ENCODE measurements at places on chromosomes 11 and 22.

DNA sequence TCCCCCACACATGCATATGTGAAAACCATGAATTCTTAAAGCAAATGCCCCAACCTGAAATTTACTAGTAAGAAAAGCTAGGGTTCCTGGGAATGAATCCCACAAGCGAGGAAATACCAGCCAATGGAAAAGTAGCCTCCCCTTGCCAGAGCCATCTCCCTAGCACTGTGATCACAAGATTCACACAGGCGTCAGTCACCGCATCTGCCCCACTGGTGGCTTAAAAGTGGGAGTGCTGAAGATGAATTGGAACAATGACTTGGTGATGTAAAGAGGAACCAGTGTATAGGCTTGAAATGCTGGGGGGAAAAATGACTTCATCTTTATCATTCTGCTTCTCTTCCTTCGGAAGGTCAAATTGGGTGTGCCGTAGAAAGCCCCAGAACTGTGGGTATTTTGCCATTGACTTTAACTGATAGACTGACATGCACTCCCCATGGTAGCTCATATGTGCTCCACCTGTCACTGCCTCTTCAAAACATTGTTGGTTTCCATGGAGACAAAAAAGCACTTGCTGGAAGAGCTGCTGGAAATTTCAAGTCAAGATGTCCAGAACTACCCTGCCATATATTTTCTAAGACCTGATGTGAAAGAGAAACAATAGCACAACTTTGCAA is 19.2 kb upstream of the ASPHD2 start:
- DNase-seq: no peak

- DNase-seq: no peak
Observed at GRCh38 chr11:12827929-12828812, 153.9 kb downstream of the TEAD1 start.

DNA sequence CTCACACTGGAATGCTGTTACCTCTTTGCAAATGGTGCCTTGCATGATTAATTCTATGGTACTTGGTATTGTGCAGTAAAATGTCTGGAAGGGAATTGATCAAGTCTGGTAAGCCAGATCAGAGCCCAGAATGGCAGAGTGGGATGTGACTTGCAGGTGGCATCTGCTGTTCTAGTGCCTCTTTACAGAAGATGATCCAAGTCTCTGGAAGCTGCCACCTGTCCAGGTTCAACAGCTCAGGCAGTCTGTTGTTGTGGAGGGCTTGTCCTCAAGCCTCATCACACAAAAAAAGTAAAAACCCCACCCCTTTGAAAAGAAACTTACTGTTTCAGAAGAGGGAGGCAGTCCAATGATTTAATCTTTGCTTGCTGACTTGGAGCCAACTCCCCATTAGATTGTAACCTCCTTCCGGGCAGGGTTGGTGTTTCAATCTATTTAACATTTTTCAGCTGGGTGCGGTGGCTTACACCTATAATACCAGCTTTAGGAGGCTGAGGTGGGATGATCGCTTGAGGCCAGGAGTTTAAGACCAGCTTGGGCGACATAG is 17.1 kb downstream of the ZNRF3 start:
- DNase-seq: no peak

GRCh38 chr11:107860688-107861087 is 2.1 kb upstream of the SLC35F2 start:
- no peak for DNase-seq

- no peak for DNase-seq
Observed at GRCh38 chr11:68500206-68500605, 39.7 kb downstream of the PPP6R3 start.

DNA sequence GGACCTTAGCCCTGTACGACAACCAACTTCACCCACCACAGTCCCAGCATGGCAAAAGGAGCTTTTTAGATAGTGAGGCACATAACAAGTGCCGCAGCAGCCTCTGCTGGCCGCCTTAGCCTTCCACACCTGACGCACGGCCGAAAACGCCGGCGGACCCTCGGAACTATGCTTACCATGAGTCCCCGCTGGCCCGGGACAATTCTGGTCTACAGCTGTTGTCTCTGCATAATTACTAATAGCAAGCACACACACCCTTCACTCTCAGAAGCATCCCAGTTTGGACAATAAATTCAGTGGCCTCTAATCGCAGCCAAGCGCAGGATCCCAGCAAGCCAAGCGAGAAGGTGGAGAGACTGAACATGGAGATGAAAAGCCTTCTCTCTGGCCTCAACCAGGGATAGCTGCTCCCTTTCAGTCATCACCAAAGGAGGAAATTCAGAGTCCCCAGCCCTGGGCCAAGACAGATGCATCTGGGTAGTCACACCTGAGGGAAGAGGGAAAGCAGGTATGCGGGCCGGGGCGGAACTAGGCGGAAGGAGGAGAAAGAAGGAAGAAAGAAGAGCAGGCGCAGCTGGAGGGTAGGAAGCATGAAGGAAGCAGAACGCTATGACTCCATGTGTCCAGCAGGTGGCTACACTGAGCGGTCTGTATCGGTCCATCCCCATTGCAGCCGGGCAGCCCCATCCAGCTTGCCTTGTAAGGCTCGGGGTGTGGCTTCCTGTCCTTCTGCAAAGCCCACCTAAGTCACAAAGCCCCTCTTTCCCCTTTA is 40.3 kb downstream of the BUD13 start:
- DNase-seq: peak; percentile 41

GRCh38 chr11:133946541-133947318 is 10.0 kb downstream of the IGSF9B start:
- DNase-seq: no peak

- DNase-seq: peak; percentile 22
Observed at GRCh38 chr22:30866811-30867271, 101.7 kb downstream of the MORC2 start.

DNA sequence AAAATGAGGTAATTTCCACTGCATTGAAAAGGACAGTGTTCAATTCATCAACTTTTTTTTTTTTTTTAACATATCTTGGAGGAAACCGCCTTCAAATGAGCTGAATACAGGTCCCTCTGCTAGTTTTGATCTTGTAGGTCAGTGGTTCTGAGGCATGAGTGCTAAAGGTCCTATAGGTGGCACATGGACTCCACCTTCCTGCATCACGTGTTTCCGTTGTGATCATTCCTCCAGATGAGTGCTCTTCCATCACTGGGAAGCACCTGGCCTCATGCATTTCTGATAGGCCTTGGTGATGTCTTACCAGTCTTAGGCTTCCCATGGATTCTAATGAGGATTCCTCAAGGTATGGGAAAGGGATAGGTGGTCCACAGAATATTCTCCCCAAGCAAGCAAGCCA is 37.8 kb downstream of the FDX1 start:
- DNase-seq: no peak

DNA sequence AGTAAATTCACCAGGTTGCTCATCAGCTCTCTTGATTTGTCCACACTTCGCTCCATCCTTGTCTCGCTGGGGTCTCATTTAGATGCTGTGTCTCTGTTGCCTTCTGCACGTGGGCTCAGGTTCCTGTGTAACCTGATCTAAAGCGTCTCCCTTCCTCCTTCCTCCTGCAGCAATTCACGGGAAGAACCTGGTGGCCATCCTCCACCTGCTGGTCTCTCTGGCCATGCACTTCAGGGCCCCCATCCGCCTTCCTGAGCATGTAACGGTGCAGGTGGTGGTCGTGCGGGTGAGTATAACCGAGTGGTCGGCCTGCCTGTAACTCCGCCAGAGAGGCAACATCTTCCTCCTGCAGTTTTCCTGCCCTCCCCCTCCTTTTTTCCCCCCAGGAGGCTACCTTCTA is 48.0 kb upstream of the PARVG start:
- no peak for DNase-seq

DNA sequence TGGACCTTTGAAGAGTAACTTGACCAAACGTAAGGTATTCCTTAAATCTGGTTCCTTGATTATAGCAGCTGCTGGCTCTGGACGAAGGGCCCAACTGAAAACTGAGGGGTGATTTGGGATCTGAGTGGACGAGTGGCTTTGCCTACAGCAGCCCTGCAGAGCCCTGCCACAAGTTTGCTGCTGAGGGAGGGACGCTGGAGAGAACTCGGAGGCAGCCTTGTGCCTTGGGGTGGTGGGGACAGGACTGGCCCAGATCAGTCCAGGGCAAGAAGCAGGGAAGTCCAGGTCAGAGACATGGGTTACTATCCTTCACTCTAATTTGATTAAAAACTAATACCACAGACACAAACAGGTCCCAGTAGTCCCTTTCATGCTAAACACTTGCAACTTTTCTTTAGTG is 89.6 kb upstream of the PITPNB start:
- DNase-seq: no peak

DNA sequence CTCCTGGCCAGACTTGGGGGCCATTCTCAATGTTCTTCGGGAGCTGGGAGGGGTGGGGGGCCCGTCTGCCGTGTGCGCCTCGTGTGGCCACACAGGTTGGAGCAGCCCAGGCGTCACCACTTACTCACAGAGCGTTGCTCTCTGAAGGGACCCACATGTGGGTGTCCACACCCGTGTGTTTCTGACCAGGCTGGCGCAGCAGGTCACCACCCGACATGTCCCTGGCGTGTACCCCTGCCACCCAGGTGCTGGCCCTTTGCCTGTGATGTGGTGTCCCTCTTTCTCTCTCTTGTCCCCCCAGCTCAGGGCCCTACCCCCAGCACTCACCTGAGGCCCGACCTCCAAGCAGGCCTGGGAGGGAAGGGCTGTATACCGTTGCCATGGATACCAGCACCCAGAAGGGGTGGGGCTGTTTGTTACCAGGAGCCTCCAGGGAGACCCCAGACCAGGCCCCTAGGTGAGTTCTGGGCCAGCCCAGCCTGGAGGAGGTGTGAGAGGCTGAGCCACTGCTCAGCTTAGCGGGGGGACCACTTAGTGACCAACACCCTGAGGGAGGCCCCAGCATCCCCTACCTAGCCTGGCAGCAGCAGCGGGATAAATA is 1.4 kb downstream of the LMNTD2 start:
- DNase-seq: no peak

- DNase-seq: no peak
Observed at GRCh38 chr11:7787239-7787638, 9.5 kb downstream of the OR5P2 start.

- no peak for DNase-seq
Observed at GRCh38 chr11:117221775-117222517, 9.9 kb downstream of the PCSK7 start.

GRCh38 chr11:114942207-114942606 is 263.9 kb downstream of the NXPE2 start:
- DNase-seq: no peak

GRCh38 chr11:33552756-33553155 is 147.9 kb downstream of the C11orf91 start:
- no peak for DNase-seq

GRCh38 chr11:74321487-74322188 is 10.2 kb upstream of the P4HA3 start:
- DNase-seq: peak; percentile 39

- DNase-seq: no peak
Observed at GRCh38 chr22:49460091-49460490, 367.6 kb downstream of the BRD1 start.

DNA sequence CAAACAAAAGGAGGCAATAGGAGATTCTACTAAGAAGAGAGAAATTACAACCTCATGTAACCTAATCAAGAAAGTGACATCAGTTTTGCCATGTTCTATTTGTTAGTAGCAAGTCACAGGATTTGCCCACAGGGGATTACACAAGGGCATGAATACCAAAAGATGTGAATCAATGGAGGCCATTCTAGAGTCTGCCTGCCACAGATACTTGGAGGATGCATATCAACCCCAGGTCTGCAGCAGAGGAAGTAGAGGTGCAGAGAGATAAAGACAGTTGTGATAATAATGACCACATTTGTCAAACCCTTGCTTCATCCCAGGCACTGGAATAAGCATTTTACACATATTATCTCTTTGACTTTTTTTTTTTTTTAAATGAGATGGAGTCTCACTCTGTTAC is 2.4 kb upstream of the ASCC2 start:
- peak; percentile 52 for DNase-seq

- no peak for DNase-seq
Observed at GRCh38 chr22:50031189-50032091, 18.9 kb upstream of the IL17REL start.

- DNase-seq: no peak
Observed at GRCh38 chr11:82901922-82902485, 468 bp downstream of the DDIAS start.

GRCh38 chr22:20013382-20013871 is 3.2 kb downstream of the ARVCF start:
- no peak for DNase-seq

DNA sequence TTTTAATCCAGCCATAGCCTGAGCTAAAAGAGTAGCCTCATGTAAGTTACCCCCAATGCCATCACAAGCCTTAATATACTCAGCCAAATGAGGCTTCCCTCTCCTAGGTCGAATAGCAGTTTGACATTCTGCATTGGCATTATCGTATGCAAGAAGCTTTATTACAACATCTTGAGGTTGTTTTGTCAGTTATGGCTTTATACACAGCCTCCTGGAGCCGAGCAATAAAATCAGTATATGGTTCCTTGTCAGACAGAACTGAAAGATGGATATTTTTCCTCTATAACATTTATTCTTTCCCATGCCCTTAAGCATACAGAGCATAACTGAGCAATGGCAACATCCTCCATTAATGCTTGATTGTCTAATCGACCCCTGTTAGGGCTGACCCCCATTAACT is 5.4 kb upstream of the DNAJB13 start:
- DNase-seq: no peak

DNA sequence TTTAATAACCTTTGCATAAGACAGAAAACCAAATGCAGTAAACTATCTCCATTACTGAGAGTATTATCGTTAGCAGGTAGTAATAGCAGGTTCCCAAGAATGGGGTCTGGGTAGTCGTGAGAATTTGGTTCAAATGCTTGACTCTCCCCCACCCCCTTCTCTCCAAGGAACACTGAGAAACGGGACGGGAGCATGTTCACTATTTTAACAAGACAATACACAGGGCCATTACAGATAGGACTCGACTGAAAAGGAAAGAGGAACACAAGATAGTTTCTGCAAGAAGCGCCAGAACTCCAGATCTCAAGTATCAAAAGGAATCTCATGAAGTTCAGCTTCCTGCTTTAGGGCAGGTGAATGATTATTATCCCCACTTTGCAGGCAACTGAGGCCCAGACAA is 27.0 kb downstream of the KMT5B start:
- DNase-seq: no peak

- DNase-seq: no peak
Observed at GRCh38 chr11:113261709-113262475, 52.5 kb upstream of the TTC12 start.

DNA sequence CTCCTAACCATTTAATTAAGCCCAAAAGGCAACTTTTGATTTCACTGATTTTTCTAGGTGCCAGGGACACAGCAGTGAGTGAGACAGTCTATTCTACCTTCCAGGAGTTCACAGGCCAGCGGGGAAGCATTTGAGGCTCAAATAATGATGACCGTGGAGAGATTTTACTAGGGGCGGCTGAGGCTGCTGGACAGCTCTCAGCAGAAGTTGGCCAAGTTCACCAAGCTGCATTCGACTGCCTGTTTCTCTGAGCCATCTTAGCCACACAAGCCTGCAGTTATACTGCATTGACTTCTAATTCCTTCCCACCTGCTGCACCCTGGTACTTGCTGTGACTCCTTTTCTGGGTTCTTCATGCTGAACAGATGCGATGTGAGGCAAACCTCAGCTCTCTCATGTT is 168.9 kb upstream of the TBCEL start:
- no peak for DNase-seq
